Activated naive CD4-positive, alpha-beta T cell treated with anti-CD3 and anti-CD28 coated beads, Interleukin-2, amount 50 U/mL, for 16 hours (primary cell): ENCODE measurements at places on chromosomes 4 and X.

DNA sequence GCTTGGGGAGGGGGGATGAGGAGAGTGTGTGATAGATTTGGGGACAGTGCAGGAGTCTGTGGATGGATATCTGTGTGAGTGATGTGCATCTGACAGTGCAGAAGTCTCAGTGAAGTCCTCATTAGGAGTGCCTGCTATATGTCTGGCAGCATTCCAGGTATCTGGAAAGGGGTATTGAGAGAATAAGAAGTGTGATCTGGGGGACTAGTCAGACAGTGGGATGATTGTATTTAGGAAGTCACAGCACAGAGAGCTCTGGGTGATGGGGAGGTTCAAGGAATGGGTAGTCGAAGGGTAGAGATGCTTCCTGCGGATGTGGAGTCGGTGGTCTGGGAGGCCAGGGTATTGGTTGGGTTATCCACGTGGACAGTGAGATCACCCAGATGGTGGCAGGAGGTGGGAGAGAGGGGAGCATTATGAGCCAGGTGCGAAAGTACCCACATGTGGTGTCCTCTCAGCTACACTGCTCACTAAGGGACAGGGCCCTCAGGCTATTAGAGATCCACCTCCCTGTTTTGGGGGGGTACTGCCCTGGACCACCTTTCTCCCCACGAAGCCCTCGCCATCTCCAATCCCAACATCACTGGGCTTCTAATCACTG, 9.8 kb downstream of the MAGED2 start:
- no peak for DNase-seq

GRCh38 chr4:133668061-133668851, 519.2 kb downstream of the PCDH10 start:
- no peak for DNase-seq

DNA sequence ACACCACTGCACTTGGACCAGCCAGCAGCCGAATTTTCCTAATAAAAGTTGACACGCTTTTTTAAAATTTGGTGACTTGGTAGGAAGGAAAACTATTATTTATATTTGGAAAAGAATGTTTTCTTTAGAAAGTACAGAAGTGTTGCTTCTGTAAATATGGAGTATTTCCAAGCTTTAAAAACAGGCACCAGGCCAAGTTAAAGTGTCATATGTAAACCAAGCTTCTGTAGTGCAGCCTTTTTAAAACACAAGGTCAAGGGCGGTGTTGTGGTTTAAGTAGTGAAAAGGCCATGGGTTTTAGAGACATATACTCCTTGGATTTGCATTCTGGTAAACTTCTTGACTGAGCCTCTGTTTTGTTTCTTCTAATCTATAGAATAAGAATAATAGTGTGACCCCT, 62.7 kb downstream of the TRIM2 start:
- no peak for DNase-seq

- DNase-seq, result no peak
Measured at GRCh38 chrX:118448273-118448783, 47.3 kb upstream of the DOCK11 start.

GRCh38 chr4:152369902-152370295, 166.0 kb downstream of the FBXW7 start:
- DNase-seq, result no peak

GRCh38 chrX:78333521-78333920, 6.1 kb upstream of the CYSLTR1 start:
- no peak for DNase-seq
